Inflammatory macrophage treated with lipopolysaccharide for 1 hour (primary cell): ENCODE measurements at places on chromosomes 6 and 20.

DNA sequence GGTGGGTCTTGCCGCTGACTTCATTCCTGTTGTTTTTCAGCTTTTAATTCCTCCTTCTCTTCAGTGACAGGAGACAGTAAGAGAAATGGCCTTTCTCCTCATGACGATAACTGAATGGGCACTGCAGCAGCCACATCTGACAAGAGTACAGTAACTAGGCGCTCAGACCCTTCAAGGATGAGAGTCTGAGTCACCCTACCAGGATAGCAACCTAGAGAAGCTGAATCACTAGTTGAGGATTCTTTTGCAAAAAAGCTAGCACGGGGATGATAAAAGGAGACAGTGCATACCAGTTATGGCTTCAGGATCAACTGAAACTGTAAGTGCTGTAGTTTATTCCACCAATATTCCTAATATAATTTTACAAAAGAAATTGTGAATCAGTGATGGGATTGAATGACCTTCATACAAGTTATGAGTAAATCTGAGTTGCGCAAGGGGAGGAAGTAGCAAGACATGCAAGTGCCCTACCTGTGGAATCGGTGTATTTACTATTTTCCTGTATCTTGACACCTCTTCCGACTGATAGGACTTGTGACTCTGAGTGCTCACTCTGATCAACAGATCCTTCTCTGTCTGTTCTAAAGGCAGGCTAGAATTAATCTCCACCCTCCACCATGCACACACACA, 161.8 kb upstream of the GRIK2 start:
- DNase-seq, result no peak

- DNase-seq, result no peak
Observed at GRCh38 chr6:12509060-12509459, 207.5 kb upstream of the PHACTR1 start.

GRCh38 chr6:24458941-24459340, 30.4 kb downstream of the GPLD1 start:
- no peak for DNase-seq

DNA sequence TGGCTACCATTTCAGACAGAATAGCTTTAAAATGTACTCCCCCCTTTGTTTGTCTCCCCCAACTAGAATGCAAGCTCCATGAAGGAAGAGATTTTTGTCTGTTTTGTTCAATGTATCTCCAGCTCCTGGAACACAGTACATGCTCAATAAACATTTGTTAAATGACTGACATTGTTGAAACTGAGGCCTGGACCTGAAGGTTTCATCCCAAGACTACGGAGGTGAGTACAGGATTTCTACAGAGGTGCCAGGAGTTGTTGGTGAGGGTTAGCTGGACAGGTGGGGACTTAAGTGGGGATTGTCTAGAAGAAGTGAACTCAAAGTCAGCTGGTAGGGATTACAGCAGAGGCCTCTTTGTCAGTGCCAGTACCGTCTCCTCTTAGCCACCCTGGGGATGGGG, 19.4 kb downstream of the VEGFA start:
- no peak for DNase-seq

GRCh38 chr20:36573798-36574365, 485 bp downstream of the TGIF2 start:
- peak; percentile 43 for DNase-seq

DNA sequence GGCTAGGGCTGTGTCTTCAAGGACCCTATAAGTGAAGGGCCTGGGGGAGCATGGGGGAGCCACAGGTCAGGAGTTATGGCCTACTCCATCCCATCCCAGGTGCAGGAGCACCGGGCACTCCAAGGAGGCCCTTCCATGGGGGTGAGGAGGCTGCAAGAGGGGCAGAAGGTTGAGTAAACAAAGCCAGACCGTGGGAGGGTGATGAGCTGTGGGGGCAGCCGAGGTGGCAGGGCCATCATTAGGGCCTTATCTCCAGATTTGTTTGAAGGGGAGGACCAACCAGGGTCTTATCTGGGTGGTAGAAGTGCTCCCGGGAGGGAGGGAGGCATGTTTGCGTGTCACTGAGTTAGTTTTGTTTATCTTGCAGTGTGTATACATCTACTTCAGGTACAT, 2.1 kb upstream of the FAM83C start:
- no peak for DNase-seq

- DNase-seq, result no peak
Observed at GRCh38 chr6:27605401-27606342, 132.8 kb upstream of the ZNF184 start.

- no peak for DNase-seq
Observed at GRCh38 chr6:38678178-38678760, 24.7 kb downstream of the GLO1 start.

- no peak for DNase-seq
Observed at GRCh38 chr20:38243709-38244020, 16.9 kb downstream of the KIAA1755 start.

GRCh38 chr6:151721146-151721545, 86.3 kb upstream of the ESR1 start:
- DNase-seq, result no peak

DNA sequence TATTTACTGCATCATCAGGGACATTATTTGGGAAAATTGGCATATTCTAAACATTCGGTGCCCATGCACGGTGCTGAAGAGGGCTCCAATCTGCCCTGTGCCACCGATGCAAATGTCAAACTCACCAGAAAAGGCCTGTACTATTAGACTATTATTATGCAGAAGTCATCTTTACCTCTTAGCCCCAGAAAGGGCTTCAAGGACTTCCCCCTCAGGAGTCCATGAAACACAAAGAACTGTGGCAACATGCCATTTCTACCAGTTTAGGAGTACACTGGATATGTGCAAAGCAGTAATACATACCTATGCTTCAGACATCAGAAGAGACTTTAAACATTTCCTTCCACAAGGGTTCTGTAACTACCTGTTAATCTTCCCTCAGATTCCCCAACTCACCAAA, 8.6 kb downstream of the DIDO1 start:
- no peak for DNase-seq

GRCh38 chr6:68726337-68726736, 91.3 kb downstream of the ADGRB3 start:
- DNase-seq, result no peak

DNA sequence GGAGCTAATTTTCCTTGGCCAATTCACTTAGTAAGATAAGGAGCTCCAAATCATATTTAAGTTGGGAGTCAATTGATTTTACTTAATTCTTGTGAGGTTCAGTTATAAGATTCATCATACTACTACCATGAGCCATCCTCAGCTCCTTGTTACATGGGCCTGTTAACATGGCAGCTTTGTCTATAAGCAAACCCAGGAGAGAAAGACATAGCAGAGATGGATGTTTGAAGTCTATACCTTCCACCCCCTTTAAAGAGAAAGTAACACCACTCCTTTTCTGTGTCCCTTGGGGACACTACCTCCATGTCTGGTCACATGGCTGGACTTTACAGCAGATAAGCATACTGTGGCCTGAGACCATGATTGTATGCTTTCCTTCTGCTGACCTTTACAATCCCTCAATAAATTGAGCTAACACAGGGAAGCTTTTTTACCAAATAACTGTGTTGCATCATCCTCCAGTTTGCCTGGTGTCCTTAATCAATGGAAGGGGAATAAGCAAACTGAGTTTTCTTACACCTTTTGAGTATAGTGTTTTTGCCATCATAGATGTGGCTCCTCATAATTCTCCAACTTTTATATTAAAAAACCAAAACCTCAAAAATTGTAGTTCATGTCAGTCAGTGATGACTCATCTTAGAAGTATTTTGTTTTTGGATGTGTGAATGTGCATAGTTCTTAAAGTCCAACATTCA, 9.8 kb upstream of the ZNFX1 start:
- no peak for DNase-seq

- DNase-seq, result no peak
Observed at GRCh38 chr6:124743420-124743819, 218.8 kb upstream of the RNF217 start.

GRCh38 chr6:14505401-14505800, 387.8 kb downstream of the CD83 start:
- no peak for DNase-seq

DNA sequence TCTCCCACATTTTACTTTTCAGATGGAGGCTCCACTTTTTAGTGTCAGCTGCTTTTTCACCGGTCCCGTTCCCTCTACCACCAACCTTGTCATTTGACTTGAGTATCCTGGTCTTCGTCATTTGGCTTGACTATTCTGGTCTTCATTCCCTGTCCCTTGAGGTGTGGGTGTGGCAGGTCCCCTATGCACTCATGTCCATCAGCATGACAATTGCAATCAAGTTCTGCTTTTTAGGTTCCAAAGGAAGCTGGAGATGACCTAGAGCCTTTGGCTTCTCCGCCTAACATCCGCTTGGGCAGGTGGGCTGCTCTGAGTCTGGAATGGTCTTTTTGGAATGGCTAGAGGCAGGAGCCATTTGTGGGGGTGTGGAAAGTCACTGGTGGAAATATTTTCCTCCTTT, 99.8 kb upstream of the MLN start:
- no peak for DNase-seq

GRCh38 chr6:95576218-95576997, 927 bp upstream of the MANEA start:
- peak; percentile 43 for DNase-seq

GRCh38 chr20:58142843-58143185, 85.6 kb downstream of the ANKRD60 start:
- DNase-seq, result no peak

DNA sequence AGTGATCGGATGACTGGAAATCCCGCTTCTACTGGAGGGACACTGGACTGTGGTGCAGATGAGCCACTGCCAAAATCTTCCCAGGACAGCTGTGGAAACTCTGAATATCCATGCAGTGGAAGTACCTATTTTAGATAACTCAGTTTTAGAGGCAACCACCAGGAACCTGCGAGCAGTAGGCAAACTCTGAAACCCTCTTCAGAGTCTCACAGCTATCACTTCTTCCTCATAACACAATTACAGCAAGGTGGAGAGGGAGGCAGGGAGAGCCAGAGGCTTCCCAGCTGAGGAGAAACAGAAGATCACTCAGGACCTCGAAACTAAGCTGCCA, 322.8 kb upstream of the NT5E start:
- DNase-seq, result no peak

- DNase-seq, result no peak
Observed at GRCh38 chr6:29938746-29939508, 3.4 kb upstream of the HLA-A start.

DNA sequence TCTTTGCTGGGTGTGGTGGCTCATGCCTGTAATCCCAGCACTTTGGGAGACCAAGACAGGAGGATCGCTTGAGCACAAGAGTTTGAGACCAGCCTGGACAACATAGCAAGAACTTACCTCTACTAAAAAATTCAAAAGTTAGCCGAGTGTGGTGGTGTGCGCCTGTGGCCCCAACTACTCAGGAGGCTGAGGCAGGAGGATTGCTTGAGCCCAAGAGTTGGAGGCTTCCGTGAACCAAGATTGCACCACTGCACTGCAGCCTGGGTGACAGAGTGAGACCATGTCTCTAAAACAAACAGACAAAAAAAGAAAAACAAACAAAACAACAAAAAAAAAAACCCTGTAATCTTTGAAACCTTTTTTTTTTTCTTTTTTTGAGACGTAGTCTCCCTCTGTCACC, 67.5 kb downstream of the CAP2 start:
- no peak for DNase-seq

DNA sequence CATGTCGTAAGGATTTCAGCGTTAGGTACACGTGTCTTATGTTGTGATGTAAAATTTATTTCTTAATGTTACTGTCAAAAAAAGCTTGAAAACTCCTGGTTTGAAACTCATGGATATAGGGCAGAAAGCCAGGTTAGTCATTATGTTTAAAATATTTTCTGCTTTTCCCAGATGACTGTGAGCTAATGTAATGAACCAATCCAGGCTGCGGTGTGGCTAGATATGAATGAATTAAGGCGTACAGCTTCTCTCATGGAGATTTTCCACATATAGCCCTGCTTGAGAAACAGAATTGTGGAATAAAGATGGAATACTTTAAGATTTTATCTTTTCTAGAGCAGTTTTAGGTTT, 80.3 kb upstream of the STMND1 start:
- DNase-seq, result no peak

DNA sequence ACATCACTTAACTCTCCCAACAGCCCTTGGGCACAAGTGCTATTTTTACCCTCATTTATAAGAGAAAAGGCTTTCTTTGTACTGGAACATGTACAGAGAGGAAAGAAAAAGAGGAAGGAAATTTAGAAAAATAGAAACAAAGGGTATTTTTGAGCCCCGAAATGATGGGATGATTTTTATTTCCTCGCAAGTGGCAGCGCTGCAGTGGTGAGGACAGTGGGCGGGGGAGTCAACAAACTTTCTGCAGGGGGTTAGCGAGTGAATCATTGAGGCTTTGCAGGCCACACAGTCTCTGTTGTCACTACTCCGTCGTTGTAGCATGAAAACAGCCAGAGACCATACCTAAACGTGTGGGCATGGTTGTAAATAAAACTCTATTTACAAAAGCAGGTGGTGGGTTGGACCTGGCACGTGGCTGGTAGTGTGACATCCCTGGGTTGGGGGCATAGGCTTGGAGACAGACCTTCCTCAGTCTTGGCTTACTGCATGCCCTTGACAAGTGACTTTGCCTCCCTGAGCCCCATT, 25.5 kb upstream of the OCSTAMP start:
- peak; percentile 68 for DNase-seq

DNA sequence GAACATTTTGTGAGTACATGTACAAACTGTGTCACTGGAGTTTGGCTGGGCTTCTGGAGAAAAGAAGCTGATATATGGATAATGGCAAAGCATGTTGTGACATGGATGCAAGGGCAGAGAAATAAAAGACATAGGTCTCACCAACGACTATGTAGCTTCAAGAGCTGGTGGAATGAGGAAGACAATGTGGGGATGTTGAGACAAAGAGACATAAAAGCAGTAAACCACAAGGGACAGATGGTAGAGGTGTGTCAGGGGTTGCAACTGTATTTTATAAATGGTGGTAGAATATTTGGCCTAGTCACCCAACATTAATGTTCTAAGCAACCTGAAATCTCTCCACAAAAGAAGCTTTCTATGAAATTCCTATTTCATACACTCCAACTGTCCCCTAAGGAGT, 199.0 kb downstream of the KCNQ5 start:
- DNase-seq, result no peak

DNA sequence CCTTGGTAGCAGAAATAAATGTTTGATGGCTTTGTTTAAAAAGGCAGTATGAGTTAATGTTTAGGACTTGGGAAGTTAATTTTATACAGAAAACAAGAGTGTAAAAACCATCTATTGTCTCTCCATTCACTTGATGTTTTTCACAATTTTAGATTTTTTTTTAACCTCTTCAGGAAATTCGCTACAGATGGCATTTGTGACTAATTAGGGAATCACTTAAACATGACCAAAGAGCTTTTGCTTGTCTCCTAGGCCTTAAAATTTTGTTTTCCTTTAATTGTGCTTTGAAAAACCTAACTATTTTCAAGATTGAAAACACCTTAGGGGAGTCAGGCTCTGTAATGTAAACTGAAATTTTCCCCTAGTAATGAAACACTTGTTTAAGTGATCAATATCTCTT, 17.3 kb downstream of the TULP4 start:
- DNase-seq, result no peak

DNA sequence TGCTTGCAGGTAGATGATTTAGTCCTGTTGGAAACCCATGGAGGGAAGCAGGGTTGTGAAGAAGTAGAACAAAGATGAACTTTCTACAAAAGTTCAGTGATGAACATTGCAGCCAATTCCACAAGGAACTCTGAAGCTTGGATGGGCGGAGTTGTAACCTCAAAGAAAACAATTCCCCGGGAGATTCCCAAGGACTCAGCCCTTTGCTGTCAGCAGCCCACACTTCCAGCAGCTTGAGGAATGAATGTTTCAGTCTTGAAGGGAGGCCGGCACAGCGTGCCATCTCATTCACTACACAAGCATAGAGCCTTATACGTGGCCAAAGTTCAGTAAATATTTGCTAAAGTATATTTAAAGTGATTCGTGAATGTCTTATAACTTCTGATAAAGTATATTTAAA, 269.4 kb downstream of the NKAIN2 start:
- no peak for DNase-seq

GRCh38 chr20:50144362-50144761, 9.2 kb downstream of the PEDS1 start:
- peak; percentile 98 for DNase-seq
